ENCODE measurements at places on chromosomes 7 and 10.
A peak's percentile ranks its signal among the peaks of the same experiment; 100 is the strongest.

GRCh38 chr7:39186671-39187070, 209.0 kb downstream of the POU6F2 start:
- DNase-seq = no peak

DNA sequence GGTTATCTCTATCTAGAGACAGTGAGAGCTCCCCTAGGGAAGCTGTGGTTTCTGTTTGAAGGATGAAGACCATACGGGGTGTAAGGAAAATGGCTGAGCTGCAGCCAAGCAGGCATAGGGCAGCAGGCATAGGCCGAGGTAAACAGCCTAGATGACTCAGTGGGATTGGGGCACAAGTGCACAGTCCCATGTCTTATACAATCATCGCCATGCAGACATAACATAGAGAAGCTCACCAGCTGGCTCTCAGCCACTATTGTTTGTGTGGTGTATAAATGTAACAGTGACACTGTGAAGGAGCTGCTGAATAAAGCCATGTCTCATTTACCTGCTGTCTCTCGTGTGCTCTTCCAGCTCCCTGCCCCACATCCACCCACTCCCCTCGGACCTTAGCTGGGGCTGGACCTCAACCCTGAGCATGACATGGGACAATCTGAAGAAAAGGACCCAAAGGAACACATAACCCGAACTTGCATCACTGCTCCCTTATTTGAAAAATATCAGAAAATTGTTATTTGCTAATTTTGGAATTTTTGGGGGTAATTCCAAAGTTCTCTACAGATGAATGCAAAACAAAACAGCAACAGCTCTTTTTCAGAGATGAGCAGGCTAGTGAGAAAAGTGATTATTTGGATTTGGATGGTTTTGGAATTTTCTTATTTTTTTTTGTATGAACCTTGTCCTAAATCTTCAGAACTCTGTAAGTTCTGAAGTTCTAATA, 582.7 kb downstream of the REEP3 start:
- no peak for DNase-seq

- DNase-seq = peak; percentile 9
Observed at GRCh38 chr7:88217675-88218428, 2.0 kb downstream of the SRI start.

- DNase-seq = no peak
Observed at GRCh38 chr10:132365102-132365501, 31.9 kb upstream of the PWWP2B start.

All from NK-92 treated with Interleukin-12 subunit alpha and Interleukin-12 subunit beta, amount 100 ng/mL, for 24 hours (cell line).